ENCODE measurements at places on chromosomes 7 and 10. TPM values are rescaled to one million over a fixed set of nuclear protein-coding genes. Genes with fewer than 3 reads are reported as not detected.

DNA sequence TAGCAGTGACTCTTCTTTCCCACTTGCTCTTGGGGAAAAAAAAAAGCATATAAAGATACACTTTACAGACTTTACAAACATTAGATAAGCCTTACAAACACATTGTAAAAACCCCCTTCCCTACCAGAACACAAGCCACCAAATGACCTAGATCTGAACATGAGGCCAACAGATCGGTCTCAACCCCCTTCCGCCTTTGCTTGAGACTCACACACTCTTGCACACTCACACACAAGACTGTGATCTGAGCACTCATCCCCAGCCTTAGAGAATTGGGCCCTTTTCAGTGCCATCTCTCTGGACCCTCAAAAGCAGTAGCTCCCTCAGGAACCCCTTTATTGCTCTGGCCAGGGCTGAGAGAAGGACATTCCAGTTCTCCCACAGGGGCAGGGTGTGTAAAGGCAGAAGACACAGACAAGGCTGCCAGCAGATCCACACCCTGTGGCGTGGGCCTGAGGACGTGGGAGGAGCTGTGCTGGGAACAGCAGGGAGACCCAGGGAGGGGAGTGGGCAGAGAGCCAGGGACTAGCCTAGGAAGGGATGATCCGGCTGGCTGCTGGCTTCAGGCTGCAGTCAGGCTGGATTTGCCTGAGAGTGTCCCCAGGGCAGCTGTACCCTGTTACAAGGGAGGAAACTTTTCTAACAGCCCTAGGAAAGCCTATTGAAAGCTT, 206.7 kb downstream of the KIAA1217 start:
- H3K4me1 ChIP-seq: peaks cover 24% of the 10 kb centered on the region
- no peaks in the 10 kb centered on the region for H3K27me3 ChIP-seq
- DNase-seq: peak; percentile 15
- H3K4me3 ChIP-seq: no peak overlapping the region

- peaks cover 15% of the 10 kb centered on the region for H3K4me1 ChIP-seq
- H3K4me3 ChIP-seq: no peak overlapping the region
- DNase-seq: peak; percentile 45
- H3K27me3 ChIP-seq: no peaks in the 10 kb centered on the region
- H3K27ac ChIP-seq: no peak overlapping the region
- peaks cover 42% of the 10 kb centered on the region for H3K36me3 ChIP-seq
Observed at GRCh38 chr7:774161-775109, 47.4 kb upstream of the PRKAR1B start.

GRCh38 chr7:130960208-130960988, 226.4 kb upstream of the KLF14 start:
- peak overlapping the region; percentile 63 for H3K27ac ChIP-seq
- no peaks in the 10 kb centered on the region for H3K27me3 ChIP-seq
- no peaks in the 10 kb centered on the region for H3K36me3 ChIP-seq
- peak overlapping the region; percentile 9 for H3K4me3 ChIP-seq

The CDH23 gene
- 6.7 TPM for total RNA-seq

The TCERG1L gene
- total RNA-seq: 0.10 TPM

The TMEM178B gene
- 0.34 TPM for total RNA-seq
